Activated T-helper 1 cell treated with Interleukin-2 at 50 U/mL for 16 hours (primary cell): ENCODE measurements at places on chromosomes 5 and 9.

- no peak for DNase-seq
Measured at GRCh38 chr9:35834260-35835215, 5.5 kb downstream of the TMEM8B start.

GRCh38 chr5:64339769-64340168 lies 166.0 kb upstream of the RGS7BP start:
- no peak for DNase-seq

- no peak for DNase-seq
Measured at GRCh38 chr9:81759680-81760215, 70.4 kb upstream of the TLE1 start.

DNA sequence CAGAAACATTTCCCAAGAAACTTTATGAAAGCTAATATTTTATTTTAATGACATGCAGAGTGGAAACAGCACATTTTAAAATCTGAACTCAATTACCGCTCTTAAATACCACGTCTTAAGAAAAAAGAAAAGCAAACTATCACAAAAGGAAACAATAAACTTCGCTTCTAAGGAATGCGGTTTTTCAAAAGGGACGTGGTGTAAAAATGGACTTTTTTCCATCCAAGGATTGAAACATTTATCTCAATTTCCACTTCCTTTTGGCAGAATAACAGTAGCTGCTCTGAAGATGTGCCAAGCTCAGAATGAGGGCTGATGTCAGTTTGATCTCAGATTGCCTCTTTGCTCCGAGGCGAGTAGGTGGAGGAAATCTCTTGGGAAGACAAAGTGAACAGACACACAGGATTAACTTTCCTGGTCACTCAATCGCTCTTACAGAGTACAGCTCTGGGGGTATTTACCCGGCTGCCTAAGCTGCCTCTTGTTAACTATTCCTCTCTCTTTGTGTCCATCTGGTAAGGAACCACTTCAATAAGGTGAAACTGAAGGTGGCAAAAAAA lies 158.5 kb downstream of the TRPM6 start:
- DNase-seq: no peak

DNA sequence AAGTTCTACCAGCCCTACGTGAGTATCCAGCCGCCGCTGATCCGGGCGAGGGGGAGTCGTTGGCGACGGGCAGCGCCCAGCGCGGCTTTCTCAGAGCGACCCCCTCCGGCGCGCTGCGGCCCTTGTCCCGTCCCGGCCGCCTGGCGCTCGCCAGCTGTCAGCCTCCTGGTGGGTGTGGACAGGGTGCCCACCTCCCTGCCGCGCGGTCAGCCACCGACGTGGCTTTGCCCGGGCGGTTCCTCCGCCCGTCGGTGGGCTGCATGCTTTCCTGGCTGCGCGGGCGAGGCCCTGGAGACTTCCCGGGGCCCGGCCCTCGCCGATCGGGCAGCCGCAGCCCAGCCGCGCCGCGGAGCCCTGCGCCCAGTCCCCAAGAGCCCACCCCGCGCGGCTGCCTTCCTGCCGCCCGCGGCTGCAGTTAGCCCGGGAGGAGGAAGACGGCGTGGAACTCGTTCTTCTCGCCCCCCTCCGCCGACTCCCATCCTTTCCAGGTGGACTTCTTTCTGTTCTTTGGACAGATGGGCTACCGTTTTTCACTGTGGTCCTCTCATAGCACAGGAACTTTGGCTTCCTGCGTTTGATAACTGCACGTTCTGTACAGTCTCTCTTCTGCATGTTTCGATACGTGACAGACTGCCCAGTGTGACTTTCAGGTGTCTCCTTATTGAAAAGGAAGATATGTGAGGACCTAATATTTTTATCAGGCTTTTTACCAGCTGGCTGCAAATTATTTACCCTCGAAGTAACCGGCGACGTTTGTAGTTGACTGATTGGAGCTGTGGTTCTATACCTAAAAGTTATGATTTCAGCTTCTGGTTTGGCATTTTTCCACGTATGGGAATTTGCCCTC lies 577 bp downstream of the AP3S1 start:
- DNase-seq: no peak

GRCh38 chr9:72441848-72442607 lies 77.0 kb upstream of the ZFAND5 start:
- no peak for DNase-seq

DNA sequence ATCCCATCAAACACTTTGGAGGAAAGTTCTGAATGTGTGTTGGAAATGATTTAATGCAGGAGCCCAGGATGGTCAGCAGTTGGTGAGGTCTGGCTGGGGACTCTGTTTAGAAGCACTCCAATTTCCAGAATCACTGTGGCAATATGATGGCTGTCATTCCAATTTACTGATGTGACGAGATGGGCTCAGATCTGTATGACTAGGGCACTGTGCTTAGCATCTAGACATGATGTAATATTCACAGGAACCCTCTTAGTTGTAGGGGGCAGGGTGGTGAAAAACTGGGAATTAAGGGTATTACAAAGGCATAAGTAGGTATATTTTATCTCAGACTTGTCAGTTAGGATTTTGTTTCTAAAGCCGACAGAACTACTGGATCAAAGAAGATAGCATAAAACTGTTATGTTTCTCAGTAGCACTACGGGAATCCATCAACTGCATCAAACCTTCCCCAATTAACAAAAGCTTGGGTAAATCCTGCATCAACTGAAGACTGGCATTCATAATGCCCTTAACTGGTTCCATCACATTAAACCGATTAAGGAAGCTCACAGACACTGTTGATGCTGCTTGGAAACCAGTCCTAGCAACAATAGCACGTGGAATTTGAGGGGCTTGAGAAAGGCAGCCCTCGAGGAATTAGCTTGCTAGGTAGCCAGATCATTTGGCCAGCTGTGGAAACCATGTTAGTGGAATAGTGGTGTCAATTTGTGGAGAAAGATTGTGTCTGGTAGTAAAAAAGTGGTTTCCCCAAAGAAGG lies 86.1 kb downstream of the SV2C start:
- no peak for DNase-seq

DNA sequence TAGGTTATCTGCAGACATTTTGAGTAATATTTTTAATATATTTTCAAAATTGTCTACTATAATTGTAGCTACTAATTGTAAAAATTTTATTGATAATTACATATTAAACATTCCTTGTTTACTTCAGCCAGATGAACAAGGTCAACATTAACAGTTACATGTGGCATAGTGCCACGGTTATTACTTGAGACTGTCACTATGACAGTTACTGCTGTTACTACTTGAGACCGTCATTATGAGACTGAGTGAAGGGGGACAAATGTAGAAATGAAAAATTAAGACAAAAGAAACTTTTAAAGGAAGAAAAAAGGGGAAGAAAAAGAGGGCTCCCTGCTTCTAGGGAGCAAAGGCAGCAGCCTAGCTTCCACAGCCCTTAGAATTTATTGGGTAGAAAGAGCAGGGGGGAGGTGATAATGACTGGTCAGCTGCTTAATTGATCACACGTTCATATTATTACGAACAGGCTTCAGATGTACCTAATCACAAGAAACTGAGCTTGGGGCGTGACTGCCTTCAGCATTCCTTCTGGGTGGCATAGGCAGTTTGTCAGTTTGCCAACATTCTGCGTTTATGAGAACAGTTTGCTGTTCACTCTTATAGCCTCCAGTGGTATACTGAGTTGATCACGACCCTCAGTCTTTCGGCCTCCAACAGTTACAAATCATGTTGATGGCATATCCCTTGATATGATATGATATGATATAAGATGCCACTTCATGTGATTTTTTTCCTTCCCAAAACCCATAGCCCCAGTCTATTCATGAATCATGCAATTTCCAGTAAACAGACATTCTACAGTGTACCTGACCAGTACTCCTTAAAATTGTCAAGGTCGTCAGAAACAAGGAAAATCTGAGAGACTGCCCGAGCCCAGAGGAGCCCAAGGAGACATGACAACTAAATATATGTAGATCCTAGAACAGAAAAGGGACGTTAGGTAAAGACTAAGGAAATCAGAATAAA lies 13.1 kb downstream of the MARCHF6 start:
- DNase-seq: no peak

- no peak for DNase-seq
Measured at GRCh38 chr5:66647146-66647856, 51.1 kb downstream of the MAST4 start.

- no peak for DNase-seq
Measured at GRCh38 chr9:77066388-77066787, 46.9 kb downstream of the FOXB2 start.
